Colonic mucosa (tissue), 4 donors: ENCODE measurements at places on chromosomes 11 and 22. TPM values are rescaled to one million over a fixed set of nuclear protein-coding genes. Genes with fewer than 3 reads are reported as not detected.

LINC01488 gene
- not detected for total RNA-seq

DNA sequence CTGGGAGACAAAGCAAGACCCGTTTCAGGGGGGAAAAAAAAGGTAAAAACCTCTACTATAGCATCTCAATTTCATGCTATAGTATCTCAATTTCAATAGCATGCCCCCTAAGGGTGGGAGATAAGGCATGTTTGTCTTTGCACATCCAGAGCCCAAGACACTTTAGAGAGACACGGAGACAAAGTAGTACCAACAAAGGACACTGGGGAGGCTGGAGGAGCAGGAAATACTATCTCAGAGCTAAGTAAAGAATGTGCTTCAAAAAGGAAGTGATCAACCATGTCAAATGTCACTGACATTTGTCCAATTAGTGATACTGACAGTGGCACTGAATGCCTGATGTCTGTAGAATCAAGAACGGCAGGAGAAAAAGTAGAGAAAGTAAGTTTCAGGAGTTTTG, 68.6 kb downstream of the RRAS2 start:
- no peak for DNase-seq
- H3K4me3 ChIP-seq, result no peak overlapping the region
- H3K4me1 ChIP-seq, result no peaks in the 10 kb centered on the region
- no peaks in the 10 kb centered on the region for H3K36me3 ChIP-seq
- H3K27me3 ChIP-seq, result no peaks in the 10 kb centered on the region

GRCh38 chr11:44862558-44863101, 88.1 kb downstream of the TP53I11 start:
- no peaks in the 10 kb centered on the region for H3K36me3 ChIP-seq
- no peak overlapping the region for H3K4me3 ChIP-seq
- H3K4me1 ChIP-seq, result no peaks in the 10 kb centered on the region
- DNase-seq, result no peak
- H3K27ac ChIP-seq, result peak overlapping the region; percentile 70
- H3K27me3 ChIP-seq, result no peaks in the 10 kb centered on the region

DNA sequence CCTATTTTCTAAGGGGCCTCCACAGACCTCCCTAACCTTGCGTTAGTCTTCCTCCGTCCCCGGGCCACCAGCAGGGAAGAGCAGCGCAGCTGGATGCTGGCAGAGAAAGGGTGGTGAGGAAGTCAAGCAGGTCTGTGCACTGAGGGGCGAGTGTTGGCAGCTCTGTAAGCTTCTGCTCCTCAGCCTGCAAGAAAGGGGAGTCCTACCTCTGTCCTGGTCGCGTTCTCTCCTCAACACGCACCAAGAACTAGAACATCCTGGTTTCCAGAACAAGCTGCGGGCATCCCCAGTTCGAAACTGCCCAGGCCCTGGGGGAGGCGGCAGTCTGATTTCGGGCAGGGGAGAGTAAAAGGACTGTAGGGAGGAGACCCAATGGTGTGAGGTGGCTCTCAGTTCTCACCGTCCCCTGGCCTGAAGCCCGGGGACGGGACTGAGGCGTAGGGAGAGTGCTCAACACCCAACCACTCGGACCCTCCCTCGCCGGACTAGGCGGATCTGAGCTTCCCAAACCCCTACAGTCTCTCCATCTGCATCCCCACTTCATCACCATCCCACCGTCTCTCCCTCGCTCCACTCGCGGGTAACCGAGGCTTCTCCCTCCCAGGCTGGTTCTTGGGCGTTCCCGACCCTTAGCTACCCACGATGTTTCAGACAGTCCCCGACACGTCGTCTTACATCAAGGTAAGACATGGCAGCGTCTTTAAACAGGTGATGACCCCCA, 7.7 kb upstream of the FLI1 start:
- no peak for DNase-seq
- H3K27ac ChIP-seq, result no peak overlapping the region
- peaks cover 63% of the 10 kb centered on the region for H3K27me3 ChIP-seq
- peak overlapping the region; percentile 32 for H3K4me3 ChIP-seq
- peaks cover 7% of the 10 kb centered on the region for H3K4me1 ChIP-seq

DNA sequence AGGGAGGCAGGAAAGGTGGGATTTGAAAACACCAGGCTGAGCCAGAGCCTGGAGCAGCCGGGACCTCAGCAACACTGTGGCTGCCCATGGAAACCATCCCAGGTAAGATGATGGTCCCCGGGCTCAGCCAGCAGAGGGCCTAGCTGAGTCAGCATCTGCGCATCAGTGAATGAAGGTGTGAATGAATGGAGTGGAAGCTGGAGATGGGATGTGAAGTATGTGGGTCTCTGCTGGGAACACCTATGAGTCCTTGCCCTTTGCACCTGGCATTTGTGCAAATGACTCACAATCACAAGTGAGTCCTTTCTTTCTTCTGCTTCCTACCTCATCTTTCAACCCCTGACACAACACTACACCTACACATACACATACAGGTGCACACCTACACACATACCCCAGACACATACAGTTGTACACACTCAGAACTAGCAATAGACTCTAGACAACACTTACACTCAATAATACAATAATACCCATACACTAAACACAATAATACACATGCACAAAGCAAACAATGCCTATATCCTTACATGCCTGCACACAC, 62.8 kb upstream of the PRDM11 start:
- peaks cover 4% of the 10 kb centered on the region for H3K4me1 ChIP-seq
- no peaks in the 10 kb centered on the region for H3K27me3 ChIP-seq
- no peak overlapping the region for H3K4me3 ChIP-seq
- no peak overlapping the region for H3K27ac ChIP-seq
- no peaks in the 10 kb centered on the region for H3K36me3 ChIP-seq
- peak; percentile 40 for DNase-seq

- H3K4me3 ChIP-seq, result no peak overlapping the region
- H3K27me3 ChIP-seq, result no peaks in the 10 kb centered on the region
- no peak overlapping the region for H3K27ac ChIP-seq
- DNase-seq, result no peak
- H3K4me1 ChIP-seq, result no peaks in the 10 kb centered on the region
These were observed 218.8 kb downstream of the PGR start for GRCh38 chr11:100910808-100911207.
